ENCODE measurements at places on chromosomes 5 and 9.
A peak's percentile ranks its signal among the peaks of the same experiment; 100 is the strongest.

GRCh38 chr5:143133721-143134120 is 269.8 kb downstream of the NR3C1 start:
- no peak for DNase-seq

GRCh38 chr5:141564216-141564692 is 54.5 kb downstream of the DIAPH1 start:
- DNase-seq = peak; percentile 29

- peak; percentile 21 for DNase-seq
These were observed 5.8 kb upstream of the RAB14 start for GRCh38 chr9:121207371-121207940.

- DNase-seq = no peak
These were observed 75.0 kb downstream of the HMHB1 start for GRCh38 chr5:143886651-143887638.

- no peak for DNase-seq
These were observed 189.8 kb downstream of the MTRR start for GRCh38 chr5:8058616-8059190.

DNA sequence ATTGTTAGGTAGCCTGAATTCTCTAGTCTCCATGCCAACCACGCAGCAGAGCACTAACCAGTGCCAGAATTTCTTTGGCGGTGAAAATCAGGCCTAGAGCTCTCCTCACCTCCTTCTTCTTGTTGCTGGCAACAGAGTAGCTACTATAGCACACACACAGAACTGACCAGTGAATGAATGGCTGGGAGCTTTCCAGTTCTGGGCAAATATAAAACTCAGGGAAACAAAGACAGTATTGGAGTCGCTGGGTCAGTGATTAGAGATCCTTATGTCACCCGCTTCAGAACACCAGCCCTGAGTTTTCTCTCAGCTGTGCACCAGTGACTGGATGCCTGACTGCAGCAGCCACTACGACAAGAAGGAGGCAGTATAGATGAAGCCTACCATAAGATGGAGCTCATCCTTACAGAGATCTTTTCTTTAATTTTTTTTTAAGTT is 26.9 kb upstream of the FEM1C start:
- DNase-seq = no peak

DNA sequence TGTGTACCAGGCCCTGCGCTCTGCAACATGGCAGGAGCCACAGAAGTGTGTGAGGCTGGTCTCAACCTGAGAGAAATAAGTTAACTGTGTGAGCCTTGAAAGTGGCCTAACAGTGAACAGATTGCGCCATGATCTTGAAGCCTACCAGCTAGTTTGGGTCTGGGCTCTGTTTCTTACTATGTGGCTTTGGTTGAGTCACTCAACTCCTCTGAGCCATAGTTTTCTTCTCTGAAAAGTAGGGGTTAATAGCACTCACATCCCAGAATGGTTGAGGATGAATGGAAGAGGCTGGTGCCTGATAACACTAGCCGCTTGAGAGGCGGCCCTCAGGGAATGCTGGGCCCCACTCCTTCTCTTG is 121.5 kb downstream of the RGS3 start:
- no peak for DNase-seq

DNA sequence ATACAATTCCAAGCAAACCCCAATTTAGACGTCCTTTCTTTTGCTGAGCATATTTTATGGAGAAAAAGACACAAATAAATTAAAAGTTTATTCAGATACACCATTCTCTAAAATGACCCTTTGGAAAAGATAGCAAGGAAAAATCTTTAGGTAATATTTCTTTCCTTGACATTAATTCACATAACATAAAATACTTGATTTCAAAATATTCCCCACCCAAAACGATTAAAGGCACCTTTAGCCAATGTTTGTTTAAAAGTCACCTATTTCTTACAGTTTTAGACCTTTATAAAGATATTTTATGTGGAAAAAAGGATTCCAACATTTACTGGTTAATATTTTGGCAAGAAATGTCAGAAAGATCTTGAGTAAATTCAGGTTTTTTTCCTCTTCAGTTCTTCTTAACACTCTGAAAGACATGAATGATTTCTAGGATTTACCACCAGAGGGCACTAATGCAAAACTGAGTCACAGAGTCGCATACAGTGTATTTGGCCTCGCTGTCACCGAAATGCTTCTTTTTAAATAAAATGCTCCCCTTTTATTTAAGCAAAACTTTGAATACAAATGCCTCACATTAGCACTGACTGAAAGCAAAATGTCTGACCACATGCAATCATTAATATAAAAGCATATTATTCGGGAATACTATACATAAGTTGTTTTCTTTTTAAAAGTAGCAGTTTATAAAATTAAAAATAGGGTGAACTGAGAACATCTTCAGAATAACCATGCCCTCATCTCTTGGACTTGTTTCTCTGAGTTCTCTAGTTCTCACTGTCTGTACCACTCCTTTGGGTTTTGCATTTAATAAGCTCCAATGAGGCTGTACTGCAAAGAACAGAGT is 122.5 kb downstream of the SLC1A3 start:
- DNase-seq = peak; percentile 36

DNA sequence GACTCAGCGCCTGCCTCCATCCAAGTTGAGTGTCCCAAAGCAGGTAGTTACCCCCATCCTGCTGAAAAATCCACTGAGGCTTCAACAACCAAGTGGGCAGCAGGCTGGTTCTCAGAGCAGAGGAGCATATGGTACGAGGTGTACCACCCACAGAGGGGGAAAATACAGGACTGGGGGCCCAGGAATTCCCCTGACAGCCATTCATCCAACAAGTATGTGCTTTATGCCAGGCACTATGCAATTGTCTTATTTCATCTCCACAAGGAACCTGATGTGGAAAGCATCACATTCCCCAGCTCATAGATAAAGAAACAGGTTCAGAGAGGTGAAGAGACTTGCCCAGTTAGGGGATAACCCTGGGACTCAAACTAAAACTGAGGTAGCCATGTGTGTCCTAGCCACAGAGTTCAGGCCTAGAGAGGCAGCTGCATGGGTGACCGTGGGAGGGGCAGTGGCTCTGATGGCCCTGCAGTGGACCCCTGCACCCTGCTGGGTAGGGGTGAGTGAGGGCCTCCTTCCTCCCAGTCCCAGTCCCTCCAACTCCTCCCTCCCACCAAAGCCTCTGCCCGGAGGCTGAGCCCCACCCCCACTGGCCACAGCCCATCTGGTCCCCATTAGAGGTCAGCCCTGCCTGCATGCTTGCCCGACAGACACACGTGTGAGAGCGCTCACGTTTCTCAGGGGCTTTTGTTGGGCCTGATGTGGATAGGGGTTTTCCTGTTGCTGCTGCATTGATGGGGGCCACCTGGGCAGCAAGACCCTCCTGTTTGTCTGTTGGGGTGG is 11.5 kb downstream of the PDLIM4 start:
- no peak for DNase-seq

DNA sequence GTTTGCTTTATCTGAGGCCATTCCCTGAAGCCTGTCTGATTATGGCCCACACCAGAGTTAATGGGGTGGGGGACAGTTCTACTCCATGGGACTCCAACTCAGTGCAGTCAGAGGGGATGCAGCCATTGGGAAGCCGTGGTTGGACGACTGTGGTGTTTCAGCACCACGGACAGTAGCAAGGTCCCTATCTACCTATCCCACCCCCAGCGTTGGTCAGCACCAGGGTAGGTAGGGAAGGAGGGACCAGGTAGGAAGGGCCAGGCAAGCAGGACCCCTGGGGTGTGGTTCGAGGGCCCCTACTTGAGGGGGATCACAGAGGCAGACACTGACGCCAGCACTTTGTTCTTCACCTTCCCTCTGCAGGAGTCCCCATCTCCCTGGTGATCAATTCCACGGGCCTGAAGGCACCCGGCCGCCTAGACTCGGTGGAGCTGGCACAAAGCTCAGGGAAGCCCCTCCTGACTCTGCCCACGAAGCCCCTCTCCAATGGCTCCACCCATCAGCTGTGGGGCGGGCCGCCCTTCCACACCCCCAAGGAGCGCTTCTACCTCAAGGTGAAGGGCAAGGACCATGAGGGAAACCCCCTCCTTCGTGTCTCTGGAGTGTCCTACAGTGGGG is 33.2 kb downstream of the HMCN2 start:
- no peak for DNase-seq

DNA sequence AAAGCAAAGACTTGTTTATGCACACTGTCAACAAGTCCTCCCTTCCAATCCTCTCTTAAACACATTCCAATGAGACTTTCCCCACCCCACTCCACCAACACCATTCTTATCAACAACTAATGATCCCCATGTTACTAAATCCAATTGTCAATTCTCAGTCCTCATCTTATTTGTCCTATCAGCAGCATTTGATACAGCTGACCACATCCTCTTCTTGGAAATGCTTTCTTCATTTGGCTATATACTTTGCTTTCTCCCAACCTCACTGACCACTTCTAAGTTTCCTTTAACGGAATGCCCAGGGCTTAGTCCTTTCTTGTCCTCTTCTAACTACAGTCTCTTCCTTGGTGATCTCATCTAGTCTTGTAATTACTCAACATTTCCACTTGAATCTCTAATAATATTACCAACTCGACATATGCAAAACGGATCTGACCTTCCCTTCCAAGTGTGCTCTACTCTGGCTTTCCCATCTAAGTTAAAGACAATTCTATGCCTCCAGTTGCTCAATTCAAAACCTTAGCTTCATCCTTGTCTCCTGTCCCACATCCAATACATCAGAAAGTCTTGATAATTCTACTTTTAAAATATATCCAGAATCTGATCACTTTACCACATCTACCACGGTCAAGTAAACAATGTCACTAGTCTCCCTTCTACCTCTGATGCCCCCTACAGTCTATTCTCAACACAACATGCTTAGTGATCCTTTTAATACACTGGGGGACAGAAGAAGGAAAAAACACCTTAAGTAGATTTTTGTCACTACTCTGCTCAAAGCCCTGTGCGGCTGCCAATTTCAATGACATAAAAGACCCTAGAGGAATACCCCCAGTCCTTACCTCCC is 25.5 kb downstream of the AGTPBP1 start:
- DNase-seq = no peak

DNA sequence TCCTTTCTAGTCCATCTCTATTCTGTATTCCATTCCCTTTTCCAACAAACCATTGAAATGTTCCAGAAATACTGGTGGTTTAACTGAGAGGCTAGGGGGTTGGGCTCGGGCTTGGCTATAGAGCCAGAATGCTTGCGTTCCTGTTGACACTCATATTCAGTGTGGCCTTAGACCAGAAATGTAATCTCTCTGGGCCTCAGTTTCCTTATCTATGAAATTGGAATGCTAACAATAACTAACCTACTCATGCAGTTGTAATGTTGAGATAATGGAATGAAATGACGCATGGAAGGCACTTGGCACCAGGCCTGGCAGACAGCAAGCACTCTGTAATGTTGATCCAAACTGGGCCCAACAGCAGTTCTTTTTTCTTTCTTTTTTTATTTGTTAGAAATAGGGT is 26.8 kb downstream of the JADE2 start:
- DNase-seq = no peak

DNA sequence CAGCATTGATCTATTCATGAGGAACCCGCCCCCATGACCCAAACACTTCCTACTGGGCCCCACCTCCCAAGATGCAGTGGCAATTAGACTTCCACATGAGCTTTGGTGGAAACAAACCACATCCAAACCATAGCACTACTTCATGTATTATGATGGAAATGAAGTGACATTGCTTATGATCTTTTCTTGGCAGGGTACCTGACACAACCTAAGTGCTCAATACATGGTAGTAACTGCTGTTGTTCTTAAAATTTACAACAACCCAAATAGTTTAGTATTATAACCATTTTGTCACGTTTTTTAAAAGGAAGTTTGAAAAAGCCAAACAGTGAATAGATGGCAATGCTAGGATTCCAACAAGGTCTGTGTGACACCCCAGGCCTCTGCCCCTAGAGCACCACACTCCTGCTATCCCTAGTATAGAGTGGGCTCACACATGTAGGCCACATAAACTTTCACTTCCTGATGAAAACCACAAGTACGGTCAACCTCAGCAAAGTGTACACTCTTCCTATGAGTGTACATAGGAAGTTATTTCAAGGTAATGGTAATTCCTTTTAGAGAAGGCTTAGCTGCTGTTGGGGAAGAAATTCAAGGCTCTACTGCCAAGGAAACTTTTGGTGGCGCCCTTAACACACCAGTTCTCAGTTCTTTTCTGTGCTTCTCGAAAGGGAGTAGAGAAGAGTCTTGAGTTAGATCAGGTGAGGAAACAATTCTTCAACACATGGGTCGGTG is 97.6 kb downstream of the ARSB start:
- no peak for DNase-seq

DNA sequence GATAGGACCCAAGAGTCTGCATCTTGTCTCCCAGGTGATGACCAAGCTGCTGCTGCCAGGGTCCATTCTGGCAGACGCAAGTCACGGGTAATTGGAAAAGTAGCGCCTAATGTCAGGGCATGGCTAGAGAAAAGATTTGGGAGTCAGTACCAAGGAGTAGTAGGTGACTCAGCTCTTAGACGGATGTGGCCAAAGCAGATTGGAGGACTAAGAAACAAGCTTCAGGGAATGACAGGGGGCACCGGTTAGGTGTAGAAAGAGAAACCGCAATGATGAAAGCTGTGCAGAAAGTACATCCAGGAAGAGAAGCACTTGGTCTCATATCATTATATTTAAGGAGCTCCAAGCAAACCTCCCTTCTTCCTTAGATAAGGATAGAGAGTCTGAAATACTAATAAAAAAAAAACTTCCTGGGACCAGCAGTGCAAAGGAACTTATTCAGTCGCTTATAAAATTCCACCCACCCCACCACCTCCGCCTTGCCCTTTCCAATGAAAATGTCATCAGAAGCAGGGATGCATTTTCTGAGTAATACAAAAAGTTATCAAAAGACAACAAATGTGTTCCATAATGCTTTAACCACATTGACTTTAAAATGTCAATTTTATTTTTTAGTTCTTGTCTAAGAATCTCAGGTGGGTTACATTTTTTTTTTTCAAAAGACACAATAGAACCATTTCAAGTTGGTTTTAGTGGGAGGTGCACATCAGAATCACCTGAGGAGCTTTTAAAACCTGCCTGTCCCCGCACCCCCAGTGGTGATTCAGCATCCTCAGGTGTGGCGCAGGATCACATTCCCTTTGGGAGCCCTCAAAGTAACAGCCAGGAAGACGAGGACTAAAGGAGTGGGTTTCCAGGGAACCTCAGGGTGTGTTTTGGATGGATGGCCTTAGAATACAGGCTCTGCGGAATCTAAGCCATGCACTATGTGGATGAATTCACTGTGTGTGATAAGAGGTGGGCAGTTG is 31.2 kb downstream of the PTPN3 start:
- no peak for DNase-seq

- no peak for DNase-seq
These were observed 78.0 kb downstream of the ARHGAP26 start for GRCh38 chr5:142847898-142848790.

DNA sequence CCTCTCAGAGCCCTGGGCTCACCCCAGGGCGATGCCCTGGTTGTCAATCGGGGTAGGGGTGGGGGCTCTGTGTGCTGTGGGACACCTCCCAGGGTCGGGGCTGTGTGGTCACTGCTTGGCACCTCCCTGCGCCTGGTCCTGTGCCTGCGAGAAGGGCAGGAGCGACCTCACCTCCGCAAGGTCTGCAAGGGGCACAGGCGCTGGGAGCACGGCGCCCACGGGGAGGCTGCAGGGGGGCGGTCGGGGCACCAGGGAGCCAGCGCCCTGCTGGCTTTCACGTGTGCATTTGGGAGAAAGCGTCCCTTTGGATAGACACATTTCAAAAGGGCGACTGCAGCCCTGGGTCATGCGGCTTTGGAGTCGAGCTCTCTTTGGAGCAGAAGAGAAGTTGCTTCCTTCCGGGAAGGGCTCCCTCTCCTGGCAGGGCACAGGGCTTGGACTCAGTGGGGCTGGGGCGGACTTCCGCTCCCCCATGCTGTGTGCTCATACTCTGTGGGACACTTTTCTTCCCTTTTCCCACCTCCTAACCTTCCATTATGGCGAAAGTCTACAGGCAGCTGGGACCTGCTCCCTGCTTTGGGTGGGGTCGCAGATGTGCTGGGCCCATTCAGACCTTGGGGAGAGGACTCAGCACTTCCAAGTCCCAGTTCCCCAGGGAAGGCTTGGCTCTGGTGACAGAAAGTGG is 52.9 kb upstream of the SLC28A3 start:
- no peak for DNase-seq
